ENCODE measurements at places on chromosomes 11 and 22.

- no peak for DNase-seq
These were observed 28.5 kb downstream of the CD44 start for GRCh38 chr11:35167426-35167954.

GRCh38 chr11:67396587-67397389 is 4.9 kb downstream of the PPP1CA start:
- no peak for DNase-seq

- no peak for DNase-seq
These were observed 705 bp downstream of the UNC93B1 start for GRCh38 chr11:68002938-68003845.

- no peak for DNase-seq
These were observed 1.6 kb downstream of the SUN2 start for GRCh38 chr22:38753948-38754750.

DNA sequence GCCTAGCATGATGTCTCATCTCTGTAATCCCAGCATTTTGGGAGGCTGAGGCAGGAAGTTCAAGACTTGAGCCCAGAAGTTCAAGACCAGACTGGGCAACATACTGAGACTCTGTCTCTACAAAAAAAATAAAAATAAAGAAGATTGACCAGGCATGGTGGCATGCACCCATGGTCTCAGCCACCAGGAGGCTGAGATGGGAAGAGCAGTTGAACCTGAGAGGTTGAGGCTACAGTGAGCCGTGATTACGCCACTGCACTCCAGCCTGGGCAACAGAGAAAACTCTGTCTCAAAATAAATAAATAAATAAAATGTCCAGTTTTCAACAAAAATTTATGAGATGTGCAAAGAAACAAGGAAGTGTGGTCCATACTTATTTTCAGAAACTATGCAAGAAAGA is 28.3 kb downstream of the EFCAB6 start:
- no peak for DNase-seq
